Activated T-cell treated with anti-CD3 and anti-CD28 coated beads for 48 hours (primary cell): ENCODE measurements at places on chromosomes 4 and X.
A peak's percentile ranks its signal among the peaks of the same experiment; 100 is the strongest.

GRCh38 chr4:164847967-164848649 is 28.9 kb upstream of the APELA start:
- no peak for DNase-seq

- DNase-seq = no peak
Observed at GRCh38 chr4:29043411-29043810, 1676.8 kb upstream of the PCDH7 start.

- DNase-seq = no peak
Observed at GRCh38 chr4:144518181-144518895, 127.6 kb upstream of the HHIP start.

DNA sequence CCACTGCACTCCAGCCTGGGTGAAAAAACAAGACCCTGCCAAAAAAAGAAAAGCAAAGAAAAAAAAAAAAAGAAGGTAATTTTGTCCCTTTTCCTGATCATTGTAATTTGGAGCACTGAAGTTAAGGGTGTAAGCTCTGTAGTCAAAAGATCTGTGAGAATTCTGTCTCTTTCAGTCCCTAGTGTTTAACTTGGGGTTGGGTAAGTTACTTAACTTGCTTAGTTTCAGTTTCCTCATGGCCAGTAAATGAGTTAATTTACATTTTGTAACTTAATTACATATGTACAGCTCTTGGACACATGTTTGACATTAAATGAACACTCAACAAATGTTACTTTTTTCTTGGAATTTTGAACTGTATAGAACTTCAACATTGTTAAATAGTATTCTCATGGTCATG is 10.9 kb upstream of the UBE2K start:
- no peak for DNase-seq

DNA sequence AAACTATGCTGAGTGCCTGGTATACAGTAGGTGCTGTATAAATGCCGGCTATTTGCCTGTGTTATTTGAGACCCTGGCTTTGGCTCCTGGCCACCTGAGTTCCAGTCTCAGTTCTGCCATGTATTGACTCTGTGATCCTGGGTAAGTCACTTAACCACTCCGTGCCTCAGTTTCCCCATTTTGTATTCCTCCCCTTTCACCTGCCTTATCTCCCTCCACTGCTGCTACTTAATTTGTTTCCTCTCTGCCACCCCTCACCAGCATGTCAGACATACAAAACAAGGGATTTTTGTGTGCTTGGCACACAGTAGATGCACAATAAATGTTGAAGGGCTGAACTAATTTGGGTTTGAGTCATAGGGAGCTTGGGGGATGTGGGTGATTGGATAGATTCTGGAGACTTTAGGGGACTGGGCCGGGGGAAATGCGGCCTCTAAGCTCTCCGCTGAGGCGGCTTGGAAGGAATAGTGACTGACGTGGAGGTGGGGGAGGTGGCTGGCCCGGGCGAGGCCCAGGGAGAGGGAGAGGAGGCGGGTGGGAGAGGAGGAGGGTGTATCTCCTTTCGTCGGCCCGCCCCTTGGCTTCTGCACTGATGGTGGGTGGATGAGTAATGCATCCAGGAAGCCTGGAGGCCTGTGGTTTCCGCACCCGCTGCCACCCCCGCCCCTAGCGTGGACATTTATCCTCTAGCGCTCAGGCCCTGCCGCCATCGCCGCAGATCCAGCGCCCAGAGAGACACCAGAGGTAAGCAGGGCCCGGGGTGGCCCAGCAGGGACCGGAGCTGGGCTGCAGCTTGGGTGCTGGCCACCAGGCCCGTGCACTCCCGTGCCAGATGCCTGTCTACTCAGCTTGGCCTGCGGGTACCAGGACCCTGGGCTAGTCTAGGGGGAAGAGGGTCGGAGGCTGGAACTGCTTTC is at the start of gene TIMP1:
Gene TIMP1 (plus strand): TSS at position 706 of the 917 bp plus-strand sequence. CDS start 980 bp downstream, outside the sequence.
- peak; percentile 71 for DNase-seq

DNA sequence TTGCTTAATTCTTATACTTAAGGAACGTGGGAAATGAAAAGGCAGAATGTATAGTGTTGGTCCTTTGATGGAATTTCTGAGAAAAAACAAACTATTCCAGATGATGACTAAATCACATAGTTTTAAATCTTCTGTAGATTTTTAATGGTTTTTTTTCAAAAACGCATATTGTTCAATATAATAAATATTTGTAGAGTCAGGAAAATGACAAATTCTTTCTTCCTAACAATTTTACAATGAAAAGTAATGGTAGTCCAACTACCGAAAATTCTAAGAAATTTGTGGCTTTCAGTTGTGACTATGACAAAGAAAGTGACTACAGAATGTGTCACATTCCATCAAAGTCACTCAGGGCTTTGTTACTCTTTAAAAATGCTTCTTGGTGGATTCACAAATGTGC is 164.8 kb upstream of the PITX2 start:
- DNase-seq = no peak

GRCh38 chr4:170089274-170089667 is 485 bp downstream of the AADAT start:
- DNase-seq = no peak

GRCh38 chr4:63607169-63607872 is 801.9 kb downstream of the TECRL start:
- DNase-seq = no peak

- DNase-seq = no peak
Observed at GRCh38 chr4:168605411-168605810, 108.6 kb downstream of the PALLD start.

DNA sequence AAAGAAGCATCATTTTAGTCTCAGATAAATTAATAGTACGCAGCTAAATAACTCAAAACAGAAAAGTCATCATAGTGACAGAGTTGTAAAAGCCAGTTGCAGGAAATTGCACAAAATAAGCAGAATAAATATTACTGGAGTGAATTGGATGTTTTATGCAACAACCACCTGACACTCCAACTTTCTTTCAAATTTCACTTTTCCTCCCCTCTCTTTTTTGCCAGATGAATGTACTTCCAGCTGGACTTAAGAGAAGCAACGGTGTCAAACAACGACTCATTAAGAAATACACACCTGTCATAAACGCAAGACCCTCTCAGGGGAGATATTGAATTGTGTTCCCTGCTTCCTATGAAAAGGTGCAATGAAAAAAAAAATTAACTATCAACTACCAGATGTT is 120.2 kb upstream of the HCCS start:
- DNase-seq = no peak

- DNase-seq = no peak
Observed at GRCh38 chr4:182904211-182904761, 12.9 kb downstream of the DCTD start.

- no peak for DNase-seq
Observed at GRCh38 chr4:45580334-45580733, 543.5 kb downstream of the GABRG1 start.

DNA sequence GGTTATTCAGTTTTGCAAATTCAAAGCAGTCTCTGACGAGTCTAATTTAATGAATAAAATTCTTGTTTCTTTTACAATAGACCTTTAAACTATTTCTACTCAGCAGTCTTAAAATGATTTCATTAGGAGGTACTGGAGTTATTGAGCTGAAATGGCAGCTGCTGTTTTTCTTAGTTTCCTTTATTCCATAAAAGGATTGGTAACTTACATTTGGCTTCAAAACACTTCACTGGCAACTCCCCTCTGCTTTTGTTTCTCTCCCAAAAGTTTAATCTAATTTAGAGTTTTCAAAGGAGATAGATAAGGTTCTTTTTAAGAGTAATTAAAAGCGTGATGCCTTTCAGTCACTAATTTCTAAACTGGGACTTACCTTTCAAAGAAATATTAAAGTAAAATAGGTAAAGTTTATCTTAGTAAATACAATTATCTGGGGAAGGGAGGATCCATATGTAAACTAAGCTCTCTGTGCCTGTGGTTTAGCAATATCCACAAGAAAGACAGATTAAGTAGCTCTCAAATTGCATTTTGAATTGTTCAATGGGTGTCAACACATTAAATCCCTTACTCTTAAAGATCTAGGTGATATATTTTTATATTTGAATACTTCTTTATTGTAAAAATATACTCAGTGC is 17.1 kb upstream of the PCDH10 start:
- DNase-seq = no peak

- DNase-seq = no peak
Observed at GRCh38 chrX:136447308-136447707, 40.4 kb upstream of the BRS3 start.

- no peak for DNase-seq
Observed at GRCh38 chrX:28693101-28693500, 105.9 kb downstream of the IL1RAPL1 start.

GRCh38 chr4:32840461-32841189 is 2120.5 kb downstream of the PCDH7 start:
- no peak for DNase-seq

GRCh38 chr4:3766036-3766784 is at the start of gene ADRA2C:
Gene ADRA2C, plus strand, starts transcription at chr4:3766385. Its CDS starts 222 bp downstream, at chr4:3766607.
- DNase-seq = no peak

- peak; percentile 41 for DNase-seq
Observed at GRCh38 chrX:48540028-48540375, 488 bp downstream of the TBC1D25 start.
